ENCODE measurements at places on chromosomes 12 and 14. TPM values are rescaled to one million over a fixed set of nuclear protein-coding genes. Genes with fewer than 3 reads are reported as not detected.
A peak's percentile ranks its signal among the peaks of the same experiment; 100 is the strongest.

The SYNE3 gene
- total RNA-seq = 79.1 TPM

The KLRB1 gene
- total RNA-seq = 6.8 TPM

The MIP gene
- not detected for total RNA-seq

The CNTN1 gene
- total RNA-seq = not detected

GRCh38 chr12:90940872-90941499 is 14.0 kb downstream of the CCER1 start:
- no peak for ATAC-seq

DNA sequence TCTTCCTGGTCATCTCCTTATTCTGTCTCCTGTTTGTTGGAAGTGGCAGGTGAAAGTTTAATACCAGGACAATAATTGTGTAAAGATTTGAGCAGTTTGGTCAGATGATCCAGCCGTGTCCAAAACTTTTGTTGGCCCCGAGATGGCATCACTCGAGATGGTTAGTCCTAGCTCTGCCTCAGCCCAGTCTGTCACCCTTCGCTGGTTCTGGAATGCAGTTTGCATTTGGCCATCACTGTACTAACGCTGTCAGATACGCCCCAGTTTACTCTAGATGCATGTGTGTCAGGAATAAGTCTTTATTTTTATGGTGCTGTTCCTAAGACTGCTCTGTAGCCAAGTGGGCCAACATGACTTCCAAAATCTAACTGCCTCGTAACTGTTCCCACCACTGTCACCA is 79.6 kb downstream of the MOK start:
- ATAC-seq = no peak

GRCh38 chr12:57401165-57401564 is 29.7 kb downstream of the R3HDM2 start:
- no peak for ATAC-seq

GRCh38 chr14:63276492-63277342 is 42.0 kb downstream of the GPHB5 start:
- ATAC-seq = peak; percentile 78

- no peak for ATAC-seq
Observed at GRCh38 chr12:100913872-100914592, 119.5 kb downstream of the ANO4 start.

- ATAC-seq = no peak
Observed at GRCh38 chr12:18145924-18146323, 55.9 kb upstream of the RERGL start.

DNA sequence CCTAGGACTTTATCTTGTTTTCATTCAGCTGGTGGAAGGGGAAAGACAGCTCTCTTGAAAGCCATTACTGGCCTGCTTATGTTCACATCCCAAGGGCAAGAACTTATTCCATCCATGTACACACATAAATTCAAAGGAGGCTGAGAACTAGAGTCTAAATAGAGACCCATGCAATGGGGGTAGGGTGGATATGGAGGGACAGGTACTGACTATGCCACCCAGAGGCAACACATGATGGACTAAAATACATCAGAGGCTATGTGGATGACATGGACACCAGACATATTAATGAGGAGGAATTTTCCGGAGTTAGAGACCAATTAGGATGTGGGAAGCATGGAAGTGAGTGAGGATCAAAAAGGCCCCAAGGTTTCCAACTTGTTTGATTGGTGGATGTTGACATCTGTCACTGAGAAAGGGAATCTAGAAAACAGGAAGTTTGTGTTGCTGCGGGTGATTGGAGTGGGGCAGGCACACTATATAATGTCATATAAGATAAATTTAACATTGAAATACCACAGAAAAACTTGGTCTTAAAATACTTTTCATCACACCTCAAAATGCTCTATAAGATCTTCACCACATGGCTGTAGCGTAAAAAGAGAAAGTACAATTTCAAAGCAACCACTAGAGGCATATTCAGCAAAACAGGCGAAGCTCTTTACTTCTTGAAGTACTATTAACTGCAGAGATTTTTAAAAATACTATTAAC is 130.4 kb downstream of the GRIP1 start:
- ATAC-seq = no peak

- ATAC-seq = peak; percentile 70
Observed at GRCh38 chr14:67583711-67584644, 16.1 kb downstream of the PIGH start.

GRCh38 chr14:59964251-59965007 is 44.5 kb downstream of the LRRC9 start:
- peak; percentile 5 for ATAC-seq
